ENCODE measurements at places on chromosomes 2 and 18. TPM values are rescaled to one million over a fixed set of nuclear protein-coding genes. Genes with fewer than 3 reads are reported as not detected.

EPB41L3 gene
- total RNA-seq: not detected

ARHGEF4 gene
- total RNA-seq: 4.2 TPM

POTEI gene
- total RNA-seq: not detected

RAB6C gene
- total RNA-seq: not detected

Measured in activated CD8-positive, alpha-beta T cell treated with anti-CD3 and anti-CD28 coated beads for 36 hours (primary cell).